Stimulated activated CD8-positive, alpha-beta memory T cell treated with anti-CD3 and anti-CD28 coated beads, Interleukin-4, amount 100 ng/mL, for 48 hours (primary cell): ENCODE measurements at places on chromosomes 4 and X.

DNA sequence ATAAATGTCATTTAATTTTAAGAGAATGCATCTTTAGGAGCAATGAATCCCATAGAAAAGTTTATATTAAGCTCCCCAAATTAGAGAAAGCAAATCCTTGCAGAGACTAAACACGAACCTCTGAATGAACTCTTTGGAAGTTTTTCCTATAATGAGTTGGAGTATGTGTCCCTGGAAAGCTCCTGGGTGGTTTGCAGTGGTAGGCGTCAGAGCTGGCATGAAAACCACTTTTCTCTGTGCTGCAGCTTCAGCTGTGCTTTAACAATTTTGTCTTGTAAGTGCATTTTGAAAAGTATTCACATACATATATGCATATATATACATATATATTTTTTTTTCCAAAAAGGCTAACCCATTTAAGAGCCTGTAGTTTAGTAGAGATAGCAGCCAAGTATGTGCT lies 148.7 kb upstream of the TBC1D9 start:
- no peak for DNase-seq

DNA sequence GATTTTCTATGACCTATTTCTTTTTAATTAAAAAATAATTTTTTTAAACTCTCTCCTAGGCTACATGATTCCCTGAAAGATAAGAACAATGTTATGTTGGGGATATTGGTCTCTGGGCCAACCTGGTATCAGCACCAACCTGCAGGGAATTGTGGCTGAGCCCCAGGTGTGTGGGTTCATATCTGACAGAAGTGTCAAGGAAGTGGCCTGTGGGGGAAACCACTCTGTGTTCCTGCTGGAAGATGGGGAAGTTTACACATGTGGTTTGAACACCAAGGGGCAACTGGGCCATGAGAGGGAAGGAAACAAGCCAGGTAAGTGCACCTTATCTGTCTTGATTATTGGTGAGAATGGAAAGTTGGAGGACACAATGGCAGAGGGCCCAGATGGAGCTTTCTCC lies 13.5 kb downstream of the HERC3 start:
- no peak for DNase-seq

DNA sequence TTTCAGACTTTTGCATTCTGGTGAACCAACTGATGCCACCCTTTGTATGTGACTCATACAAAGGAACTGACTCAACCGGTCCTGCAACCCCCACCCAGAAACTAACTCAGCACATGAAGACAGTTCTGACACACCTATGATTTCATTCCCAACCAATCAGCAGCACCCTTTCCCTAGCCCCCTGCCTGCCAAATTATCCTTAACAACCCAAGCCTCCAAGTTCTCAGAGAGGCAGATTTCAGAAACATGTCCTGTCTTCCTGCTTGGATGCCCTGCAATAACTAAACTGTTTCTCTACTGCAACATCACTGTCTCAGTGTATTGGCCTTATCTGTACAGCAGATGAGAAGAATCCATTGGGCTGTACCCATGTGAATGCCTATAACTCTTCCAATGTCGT lies 284.7 kb downstream of the CAMK2D start:
- peak; percentile 52 for DNase-seq

DNA sequence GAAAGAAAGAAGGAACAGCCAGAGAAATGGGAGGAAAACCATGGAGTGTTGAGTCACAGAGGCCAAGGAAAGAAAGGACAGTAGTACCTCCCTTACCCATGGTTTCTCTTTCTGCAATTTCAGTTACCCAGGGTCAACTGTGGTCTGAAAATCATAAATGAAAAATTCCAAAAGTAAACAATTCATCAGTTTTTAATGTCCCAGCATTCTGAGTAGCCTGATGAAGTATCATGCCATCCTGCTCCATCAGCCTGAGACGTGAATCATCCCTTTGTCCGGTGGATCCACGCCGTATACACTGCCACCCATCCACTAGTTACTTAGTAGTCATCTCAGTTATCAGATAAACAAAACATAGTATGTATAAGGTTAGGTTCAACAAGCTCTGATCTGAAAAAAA lies 114.2 kb downstream of the COMMD8 start:
- DNase-seq, result no peak

DNA sequence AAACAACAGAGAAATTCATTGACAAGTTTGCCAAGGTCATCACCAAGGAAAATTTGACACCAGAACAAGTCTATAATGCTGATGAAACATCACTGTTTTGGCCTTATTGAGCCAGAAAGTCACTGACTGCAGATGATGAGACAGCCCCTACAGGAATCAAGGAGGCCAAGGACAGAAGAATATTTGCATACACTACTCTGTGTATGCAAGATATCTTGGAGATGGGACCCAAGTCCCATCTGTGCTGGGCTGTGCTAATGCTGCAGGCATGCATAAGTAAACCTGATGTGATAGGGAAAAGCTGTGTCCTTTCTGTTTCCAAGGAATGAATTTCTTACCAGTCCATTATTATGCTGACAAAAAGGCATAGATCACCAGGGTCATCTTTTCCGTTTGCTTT lies 126.8 kb downstream of the PAPSS1 start:
- DNase-seq, result no peak

- peak; percentile 23 for DNase-seq
Measured at GRCh38 chr4:55793479-55793878, 26.1 kb upstream of the EXOC1L start.

GRCh38 chrX:2751291-2751690 lies 549 bp upstream of the XG start:
- DNase-seq, result no peak

- DNase-seq, result no peak
Measured at GRCh38 chrX:115898382-115899001, 272.1 kb upstream of the AGTR2 start.

GRCh38 chrX:151703487-151703886 lies 8.2 kb downstream of the PRRG3 start:
- DNase-seq, result no peak

DNA sequence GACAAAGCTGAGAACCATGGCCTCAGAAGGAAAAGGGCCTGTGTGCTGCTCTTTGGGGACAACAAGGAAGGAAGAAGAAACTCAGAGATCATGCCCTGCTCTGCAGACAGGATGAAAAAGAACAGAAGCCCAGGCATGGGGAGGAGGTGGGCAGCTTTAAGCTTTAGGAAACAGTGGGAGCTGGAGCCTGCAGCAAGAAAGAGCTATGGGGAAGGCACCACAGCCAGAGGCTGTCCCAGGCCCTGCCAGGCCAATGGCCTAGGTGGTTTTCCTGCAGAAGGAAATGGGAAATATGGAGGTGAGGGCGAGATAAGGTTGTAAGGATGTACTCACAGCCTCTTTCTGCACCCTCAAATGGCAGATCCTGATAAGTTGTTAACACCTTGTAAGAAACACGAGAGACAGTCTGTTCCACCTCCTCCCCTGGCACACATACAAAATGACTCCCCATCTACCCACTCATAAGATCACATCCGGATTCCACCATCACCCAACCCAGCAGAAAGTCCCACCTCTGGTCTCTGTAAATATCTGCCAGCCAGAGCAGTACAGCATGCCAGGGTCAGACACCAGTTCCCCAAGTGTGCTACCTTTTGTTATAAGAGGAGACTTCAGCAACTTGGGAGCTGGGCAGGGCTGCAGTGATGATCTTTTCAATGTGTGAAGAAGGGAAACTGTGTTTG lies 105.2 kb downstream of the RTL5 start:
- DNase-seq, result no peak

DNA sequence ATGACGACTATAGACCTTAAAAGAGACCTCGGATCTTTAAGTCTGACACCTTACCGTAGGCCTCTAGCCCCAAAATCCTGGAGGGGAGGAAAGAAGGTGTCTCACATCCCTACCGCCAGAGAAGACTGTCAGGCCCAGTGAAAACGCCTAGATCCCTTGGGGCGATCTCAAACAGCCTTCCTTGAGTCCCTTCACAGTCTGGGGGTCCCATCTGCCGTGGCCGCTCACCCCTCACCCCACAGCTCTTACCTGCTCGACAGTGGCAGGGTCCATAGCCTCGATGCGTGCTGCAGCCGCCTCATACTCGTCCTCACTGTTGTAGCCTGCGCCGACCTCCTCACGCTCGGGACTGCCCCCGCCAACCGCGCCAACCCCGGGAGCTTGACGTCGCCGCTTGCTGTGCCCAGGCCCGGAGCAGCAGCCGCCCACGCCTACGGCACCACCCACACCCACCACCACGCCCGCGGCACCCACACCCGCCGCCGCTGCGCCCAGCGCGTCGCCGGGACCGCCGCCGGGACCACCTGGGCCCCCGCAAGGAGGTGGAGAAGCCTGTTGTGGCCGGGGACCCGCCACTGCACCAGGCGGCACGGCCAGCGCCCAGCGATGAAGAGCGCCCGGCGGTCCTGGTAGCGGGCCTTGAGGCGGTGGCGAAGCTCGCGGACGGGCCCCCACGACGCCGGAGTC lies 536 bp downstream of the OTUD5 start:
- peak; percentile 58 for DNase-seq

DNA sequence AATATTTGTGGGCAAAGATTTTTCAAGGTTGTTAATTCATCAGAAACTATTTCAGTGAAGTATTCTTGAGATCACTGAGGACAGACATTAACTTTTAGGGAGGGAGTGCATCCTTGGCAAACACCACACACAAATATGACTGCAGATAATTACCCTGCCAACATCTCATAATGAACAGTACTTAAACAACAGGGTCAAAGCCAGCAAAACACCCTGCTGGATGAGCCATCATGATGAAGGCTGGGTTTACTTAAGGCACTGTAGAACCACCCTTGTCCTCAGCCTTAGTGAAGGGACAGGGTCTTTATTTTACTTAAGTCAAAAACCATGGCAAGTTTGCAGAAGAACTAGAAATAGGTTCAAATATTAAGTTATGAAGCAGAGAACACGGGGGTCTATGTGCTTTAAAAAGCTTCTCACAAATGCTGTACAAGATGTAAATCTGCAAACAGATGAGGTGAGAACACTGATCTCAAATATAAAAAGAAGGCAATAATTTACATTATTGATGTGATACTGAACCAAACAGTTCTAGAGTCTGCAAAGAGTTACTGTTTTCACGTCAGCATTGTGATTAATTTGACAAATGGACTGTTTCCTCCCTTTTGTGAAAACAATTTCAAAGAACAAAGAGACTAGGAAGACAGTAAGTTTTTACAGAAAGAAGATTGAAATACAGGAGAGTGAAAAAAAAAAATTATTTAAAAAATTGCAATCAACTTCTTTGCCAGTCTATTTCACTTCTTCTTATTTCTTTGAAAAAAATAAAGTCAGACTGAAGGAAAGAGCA lies 28.2 kb downstream of the TAPT1 start:
- DNase-seq, result no peak

DNA sequence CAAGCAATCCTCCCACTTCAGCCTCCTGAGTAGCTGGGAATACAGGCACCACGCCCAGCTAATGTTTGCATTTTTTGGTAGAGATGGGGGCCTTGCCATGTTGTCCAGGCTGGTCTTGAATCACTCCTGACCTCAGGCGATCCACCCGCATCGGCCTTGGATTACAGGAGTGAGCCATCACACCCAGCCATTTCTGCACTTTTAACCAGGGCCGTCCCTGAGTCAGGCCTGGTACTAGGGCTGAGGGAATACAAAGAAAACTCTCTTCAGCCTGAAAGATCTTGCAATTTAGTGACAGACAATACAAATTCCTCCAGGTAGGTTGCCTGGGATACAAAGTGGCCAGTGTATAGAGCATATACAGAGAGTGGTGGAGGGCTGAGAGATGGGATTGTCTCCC lies 65.8 kb downstream of the BCOR start:
- no peak for DNase-seq

DNA sequence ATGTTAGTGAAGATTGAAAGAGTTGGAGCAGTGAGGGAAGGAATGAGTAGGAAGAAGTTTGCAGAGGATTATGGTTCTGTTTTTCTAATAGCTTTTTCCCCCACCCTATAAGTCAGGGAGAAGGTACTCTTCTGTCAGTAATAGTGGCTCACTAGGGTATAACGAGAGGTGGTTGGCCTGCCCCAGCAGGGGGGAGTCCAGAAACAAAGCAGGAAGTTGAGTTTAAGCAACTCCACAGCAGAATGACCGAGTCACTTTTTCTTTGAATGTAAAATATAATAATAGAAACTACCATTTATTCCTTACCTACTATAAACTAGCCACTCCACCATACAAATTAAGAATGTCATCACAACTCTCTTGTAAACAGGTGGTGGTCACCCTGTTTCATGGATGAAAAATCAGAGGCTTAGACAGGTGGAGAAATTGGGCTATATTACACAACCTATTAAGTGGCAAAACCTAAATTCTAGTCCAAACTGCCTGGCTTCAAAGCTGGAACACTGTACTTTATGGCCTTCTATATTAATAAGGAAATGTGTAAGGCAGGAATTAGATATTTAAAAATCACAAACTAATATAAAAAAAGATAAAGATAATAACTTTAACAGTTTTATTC lies 21.9 kb downstream of the AP1AR start:
- no peak for DNase-seq

GRCh38 chr4:153438916-153439756 lies 27.0 kb upstream of the TMEM131L start:
- peak; percentile 43 for DNase-seq

GRCh38 chr4:123127875-123128274 lies 205.5 kb upstream of the NUDT6 start:
- DNase-seq, result no peak

- peak; percentile 56 for DNase-seq
Measured at GRCh38 chrX:134171661-134172587, 65.1 kb upstream of the CCDC160 start.

GRCh38 chr4:147789596-147789995 lies 57.7 kb downstream of the ARHGAP10 start:
- DNase-seq, result no peak

- no peak for DNase-seq
Measured at GRCh38 chr4:110020139-110020538, 107.5 kb downstream of the EGF start.

DNA sequence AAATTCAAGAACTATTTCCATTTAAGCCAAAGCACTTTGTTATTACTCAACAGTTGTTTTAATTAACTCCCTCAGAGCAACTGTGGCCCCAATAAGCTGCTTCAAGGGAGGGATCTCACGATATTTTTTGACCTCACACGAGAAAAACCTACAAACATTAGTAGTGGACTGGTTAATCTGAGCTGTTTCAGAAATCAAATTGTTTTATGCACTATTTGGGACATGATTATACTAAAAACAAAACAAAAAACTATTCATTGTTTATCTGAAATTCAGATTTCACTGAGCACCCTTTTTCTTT lies 74.3 kb downstream of the DCHS2 start:
- DNase-seq, result no peak
